ENCODE measurements at places on chromosomes 2 and 18.

GRCh38 chr18:50658601-50659000 is 98.7 kb downstream of the MAPK4 start:
- no peaks in the 10 kb centered on the region for H3K27me3 ChIP-seq
- no peak overlapping the region for H3K27ac ChIP-seq
- no peak for DNase-seq
- no peaks in the 10 kb centered on the region for H3K36me3 ChIP-seq
- H3K4me1 ChIP-seq, result no peaks in the 10 kb centered on the region

- H3K4me1 ChIP-seq, result peaks cover 13% of the 10 kb centered on the region
- no peaks in the 10 kb centered on the region for H3K27me3 ChIP-seq
- H3K36me3 ChIP-seq, result peaks cover 24% of the 10 kb centered on the region
- DNase-seq, result no peak
- no peak overlapping the region for H3K27ac ChIP-seq
Observed at GRCh38 chr2:58063641-58064040, 17.0 kb downstream of the VRK2 start.

DNA sequence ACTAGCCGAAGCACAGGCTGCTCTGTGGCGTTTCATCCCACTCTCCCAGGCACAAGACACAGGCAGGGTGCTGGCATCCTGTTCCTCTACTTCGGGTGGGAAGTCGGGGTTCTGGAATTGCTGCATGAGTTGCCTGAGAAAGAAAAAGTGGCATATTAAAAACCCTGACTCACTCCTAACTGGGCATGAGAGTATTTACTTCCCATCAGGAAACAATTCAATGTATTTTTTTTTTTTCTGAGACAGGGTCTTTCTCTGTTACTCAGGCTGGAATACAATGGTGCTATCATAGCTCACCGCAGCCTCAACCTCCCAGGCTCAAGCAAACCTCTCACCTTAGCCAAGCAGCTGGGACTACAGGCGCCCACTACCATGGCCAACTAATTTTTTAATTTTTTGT is 7.4 kb downstream of the ODC1 start:
- DNase-seq, result no peak
- peaks cover 33% of the 10 kb centered on the region for H3K36me3 ChIP-seq
- H3K27ac ChIP-seq, result no peak overlapping the region
- no peaks in the 10 kb centered on the region for H3K27me3 ChIP-seq

GRCh38 chr2:42046819-42047487 is 868 bp upstream of the PKDCC start:
- DNase-seq, result no peak
- peaks cover under 1% of the 10 kb centered on the region for H3K36me3 ChIP-seq
- peak overlapping the region; percentile 68 for H3K27ac ChIP-seq
- H3K4me3 ChIP-seq, result peak overlapping the region; percentile 69

DNA sequence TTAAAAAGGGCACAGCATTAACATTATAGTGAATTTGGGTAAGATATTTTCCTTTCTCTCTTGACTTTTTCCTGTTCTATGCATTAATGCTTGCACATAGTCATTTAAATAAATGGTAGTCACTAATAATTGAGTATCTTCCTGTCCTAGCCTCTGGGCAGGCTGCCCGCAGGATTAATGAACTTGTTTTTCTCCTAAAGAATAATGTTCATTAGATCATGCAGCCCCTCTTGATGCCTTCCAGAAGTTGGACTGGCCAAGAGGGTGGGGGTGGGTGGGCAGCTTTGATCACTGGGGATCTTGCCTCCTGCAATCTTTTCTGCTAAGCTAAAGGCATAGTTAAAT is 514.5 kb upstream of the CDH2 start:
- DNase-seq, result no peak
- no peaks in the 10 kb centered on the region for H3K36me3 ChIP-seq
- H3K27ac ChIP-seq, result peak overlapping the region; percentile 93
- peaks cover 30% of the 10 kb centered on the region for H3K4me1 ChIP-seq
- H3K4me3 ChIP-seq, result no peak overlapping the region

GRCh38 chr2:66790651-66791181 is 355.8 kb downstream of the MEIS1 start:
- DNase-seq, result no peak
- H3K36me3 ChIP-seq, result peaks cover 7% of the 10 kb centered on the region
- H3K4me1 ChIP-seq, result peaks cover 56% of the 10 kb centered on the region
- peak overlapping the region; percentile 67 for H3K27ac ChIP-seq

DNA sequence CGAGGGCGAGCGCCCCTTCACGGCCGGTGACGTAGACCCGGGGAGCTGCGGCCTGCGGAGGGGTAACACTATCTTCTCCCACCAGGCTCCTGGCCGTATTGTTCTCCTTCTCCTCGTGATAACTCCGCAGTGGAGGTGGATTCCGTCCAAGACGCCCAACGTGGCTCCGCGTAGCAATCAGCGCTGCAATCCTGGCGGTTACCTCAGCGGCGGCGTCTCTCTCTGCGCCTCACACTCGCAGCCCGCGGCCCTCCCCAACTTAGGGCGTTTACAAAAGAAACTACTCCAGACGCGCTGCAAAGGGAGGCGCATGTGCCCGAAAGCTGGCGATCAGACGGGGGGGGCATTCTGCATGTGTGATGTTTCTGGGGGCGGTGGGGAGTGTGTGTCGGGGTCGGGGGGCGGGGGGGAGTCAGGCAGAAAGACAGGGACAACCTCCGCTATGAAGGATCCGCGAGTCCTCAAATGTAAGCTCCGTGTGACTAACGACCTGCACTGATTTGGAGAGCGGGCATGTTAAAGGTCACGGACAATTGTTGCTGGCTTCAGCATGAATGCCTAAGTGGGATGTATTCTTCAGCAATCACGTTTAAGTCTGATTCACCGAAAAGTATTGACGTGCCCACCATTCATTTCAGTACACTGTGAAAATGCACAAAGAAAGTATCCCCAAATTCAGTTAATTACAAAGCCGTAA is 1.3 kb upstream of the ZNF516 start:
- H3K4me3 ChIP-seq, result peak overlapping the region; percentile 92
- peaks cover 17% of the 10 kb centered on the region for H3K4me1 ChIP-seq
- peak; percentile 47 for DNase-seq
- peak overlapping the region; percentile 98 for H3K27ac ChIP-seq
- H3K36me3 ChIP-seq, result no peaks in the 10 kb centered on the region
- H3K27me3 ChIP-seq, result no peaks in the 10 kb centered on the region

- H3K27ac ChIP-seq, result no peak overlapping the region
- H3K36me3 ChIP-seq, result no peaks in the 10 kb centered on the region
- no peaks in the 10 kb centered on the region for H3K27me3 ChIP-seq
- H3K4me1 ChIP-seq, result no peaks in the 10 kb centered on the region
- DNase-seq, result no peak
Observed at GRCh38 chr2:57528499-57528898, 518.1 kb upstream of the VRK2 start.

DNA sequence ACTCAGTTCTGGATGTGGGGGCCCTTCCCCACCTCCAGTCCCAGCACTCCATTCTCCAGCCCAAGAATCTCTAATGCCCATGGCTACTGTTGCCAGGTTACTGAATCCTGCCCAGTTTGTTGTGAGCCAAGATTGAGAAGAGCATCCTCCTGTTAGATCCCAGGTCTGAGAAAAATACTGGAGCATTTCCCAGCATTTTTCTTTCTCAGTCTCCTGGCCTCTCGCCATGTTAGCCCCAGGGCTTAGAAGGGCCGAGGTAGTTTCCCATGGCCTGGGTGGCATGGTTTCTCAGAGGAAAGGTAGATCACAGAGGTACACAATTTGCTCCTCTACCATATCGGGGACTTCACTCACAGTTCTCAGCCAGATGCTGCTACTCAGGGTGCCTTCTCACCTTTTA is 135.7 kb downstream of the OTX1 start:
- peaks cover 17% of the 10 kb centered on the region for H3K36me3 ChIP-seq
- no peaks in the 10 kb centered on the region for H3K4me1 ChIP-seq
- no peak overlapping the region for H3K27ac ChIP-seq
- no peak overlapping the region for H3K4me3 ChIP-seq

DNA sequence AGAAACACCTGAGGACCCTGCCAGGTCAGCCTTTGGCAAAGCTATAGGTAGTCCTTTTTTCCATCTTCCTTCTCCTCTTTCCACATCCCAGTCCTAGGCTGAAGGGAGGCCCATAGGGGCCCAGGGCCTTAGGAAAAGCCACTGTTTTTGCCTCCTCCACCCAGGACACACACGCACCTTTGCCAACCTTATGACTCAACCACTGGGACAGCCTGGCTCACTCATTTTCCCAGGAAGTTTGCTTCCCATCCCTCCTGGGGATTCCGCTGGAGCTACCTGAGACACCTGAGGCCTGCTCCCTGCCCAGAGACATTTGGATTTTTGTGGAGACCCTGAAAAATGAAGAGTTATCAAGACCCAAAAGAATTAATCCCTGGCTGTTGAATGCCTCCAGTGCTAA is 273.4 kb upstream of the SIX2 start:
- H3K4me1 ChIP-seq, result peaks cover 7% of the 10 kb centered on the region
- no peak overlapping the region for H3K27ac ChIP-seq
- H3K36me3 ChIP-seq, result no peaks in the 10 kb centered on the region
- no peak for DNase-seq
- H3K27me3 ChIP-seq, result peaks cover 15% of the 10 kb centered on the region

DNA sequence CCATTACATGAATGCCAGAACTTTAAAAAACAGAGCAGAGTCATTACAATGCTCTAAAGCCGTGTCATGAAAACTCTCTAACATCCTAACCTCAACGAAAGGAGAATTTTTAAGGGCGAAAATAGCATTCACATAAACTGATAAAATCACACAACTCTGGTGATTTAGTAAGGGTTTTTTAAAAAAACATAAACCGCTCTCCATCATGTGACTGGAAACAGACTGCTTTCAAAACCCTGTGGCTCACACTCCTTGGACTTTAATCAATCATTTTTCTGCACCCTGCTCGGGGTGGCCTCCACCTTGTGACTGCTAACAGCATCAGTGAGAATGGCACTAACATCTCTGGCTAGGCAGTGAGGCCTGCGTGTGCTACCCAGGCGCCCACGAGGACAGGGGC is 12.1 kb downstream of the DOCK10 start:
- H3K27ac ChIP-seq, result no peak overlapping the region
- H3K4me1 ChIP-seq, result peaks cover 3% of the 10 kb centered on the region
- peaks cover 30% of the 10 kb centered on the region for H3K27me3 ChIP-seq
- no peaks in the 10 kb centered on the region for H3K36me3 ChIP-seq
- DNase-seq, result no peak

DNA sequence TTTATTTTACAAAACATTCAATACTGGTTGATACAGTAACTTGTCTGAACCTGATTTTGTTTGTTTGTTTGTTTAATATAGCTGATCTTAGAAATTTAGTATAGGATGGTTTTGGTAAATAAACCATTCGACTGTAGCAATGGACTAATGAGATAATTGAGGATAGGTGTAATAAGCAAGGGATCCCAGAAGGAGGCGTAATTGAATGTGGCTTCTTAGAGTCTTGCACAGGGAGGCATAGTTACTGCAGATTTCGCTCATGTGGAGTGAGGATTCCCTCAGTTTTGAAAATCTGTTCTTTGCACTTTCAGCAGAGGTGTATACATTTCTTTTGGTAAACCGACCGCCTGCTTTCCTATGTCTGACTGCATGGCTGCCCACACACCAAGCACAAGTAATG is 709.6 kb downstream of the SOCS6 start:
- peaks cover 17% of the 10 kb centered on the region for H3K4me1 ChIP-seq
- H3K27me3 ChIP-seq, result peaks cover 11% of the 10 kb centered on the region
- no peak for DNase-seq
- no peak overlapping the region for H3K27ac ChIP-seq

- DNase-seq, result no peak
- no peak overlapping the region for H3K4me3 ChIP-seq
- H3K27me3 ChIP-seq, result peaks cover 3% of the 10 kb centered on the region
- H3K4me1 ChIP-seq, result peaks cover 14% of the 10 kb centered on the region
- H3K36me3 ChIP-seq, result no peaks in the 10 kb centered on the region
Observed at GRCh38 chr2:36770542-36771287, 74.2 kb downstream of the VIT start.

DNA sequence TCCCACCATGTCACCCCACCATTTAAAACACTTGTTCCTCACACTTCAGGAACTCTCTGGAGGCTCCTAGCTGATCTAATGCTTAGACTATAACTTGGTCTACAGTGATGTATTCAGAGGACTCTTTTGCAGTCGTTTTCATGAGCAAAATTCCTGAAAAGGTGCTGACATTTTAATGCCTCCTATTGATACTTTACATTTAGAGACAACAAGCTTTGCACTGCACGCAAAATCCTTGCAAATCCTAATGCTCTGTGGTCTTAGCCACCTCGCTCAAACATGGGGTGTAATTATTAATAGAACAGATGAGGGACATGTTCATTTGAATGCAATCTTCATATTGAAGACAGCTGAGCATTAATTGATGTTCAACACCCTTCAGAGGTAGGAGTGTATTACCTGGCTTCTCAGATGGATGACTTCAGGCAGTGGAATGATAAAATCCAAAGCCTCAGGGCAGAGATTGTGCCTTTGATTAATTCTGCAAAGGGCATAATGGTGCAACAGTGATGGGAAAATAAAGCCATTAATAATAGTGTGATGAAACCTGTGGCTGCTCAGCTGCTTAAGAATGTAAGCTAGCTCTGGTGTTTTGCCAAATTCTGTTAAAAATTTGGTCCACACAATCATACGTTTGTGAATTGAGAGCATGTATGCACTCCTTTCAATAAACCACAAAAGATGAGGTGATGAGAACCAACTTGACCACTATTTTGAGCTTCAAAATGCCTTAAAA is 5.4 kb downstream of the CTAGE1 start:
- H3K4me1 ChIP-seq, result peaks cover 37% of the 10 kb centered on the region
- no peak overlapping the region for H3K4me3 ChIP-seq
- peaks cover 9% of the 10 kb centered on the region for H3K36me3 ChIP-seq

GRCh38 chr2:32357318-32358110 is 691 bp downstream of the BIRC6 start:
- peaks cover 23% of the 10 kb centered on the region for H3K4me1 ChIP-seq
- no peaks in the 10 kb centered on the region for H3K36me3 ChIP-seq
- H3K27me3 ChIP-seq, result no peaks in the 10 kb centered on the region
- peak; percentile 21 for DNase-seq
- peak overlapping the region; percentile 95 for H3K4me3 ChIP-seq

DNA sequence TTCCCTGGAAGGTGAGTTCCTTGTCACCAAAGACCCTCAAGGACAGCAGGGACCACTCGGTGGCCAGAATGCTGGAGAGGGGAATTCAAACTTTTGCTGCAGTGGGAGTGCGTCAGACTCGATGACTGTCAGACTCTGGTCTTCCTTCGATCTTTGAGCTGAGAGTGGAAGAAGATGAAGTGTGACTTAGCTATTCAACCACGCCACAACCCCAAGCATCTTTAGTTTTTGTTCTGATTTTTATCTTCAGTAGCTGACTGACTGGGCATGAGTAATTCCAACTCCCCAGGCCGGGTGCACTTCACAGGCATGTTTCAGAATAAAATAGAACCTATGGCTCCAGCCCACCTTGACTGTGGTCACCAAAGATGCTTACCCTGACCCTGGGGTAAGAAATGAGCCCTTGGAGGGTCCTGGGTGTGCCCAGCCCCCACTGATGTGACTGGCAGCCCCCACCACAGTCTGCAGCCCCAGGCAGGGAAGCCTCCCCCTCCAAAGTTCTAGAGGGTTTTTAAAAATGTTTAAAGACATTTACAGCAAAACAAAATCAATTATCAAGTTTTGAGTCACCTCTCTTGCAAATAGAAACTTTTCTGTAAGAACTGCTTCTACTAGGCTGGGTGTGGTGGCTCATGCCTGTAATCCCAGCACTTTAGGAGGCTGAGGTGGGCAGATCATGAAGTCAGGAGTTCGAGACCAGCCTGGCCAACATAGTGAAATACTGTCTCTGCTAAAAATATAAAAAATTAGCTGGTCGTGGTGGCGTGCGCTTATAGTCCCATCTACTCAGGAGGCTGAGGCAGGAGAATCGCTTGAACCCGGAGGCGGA is 24.9 kb upstream of the YWHAQ start:
- H3K36me3 ChIP-seq, result no peaks in the 10 kb centered on the region
- H3K27ac ChIP-seq, result no peak overlapping the region
- peaks cover 8% of the 10 kb centered on the region for H3K4me1 ChIP-seq
- no peak overlapping the region for H3K4me3 ChIP-seq
- H3K27me3 ChIP-seq, result peaks cover 3% of the 10 kb centered on the region

All from mesothelial cell of epicardium (in vitro differentiated cells).